ENCODE measurements at places on chromosomes 2 and 18. TPM values are rescaled to one million over a fixed set of nuclear protein-coding genes. Genes with fewer than 3 reads are reported as not detected.

DNA sequence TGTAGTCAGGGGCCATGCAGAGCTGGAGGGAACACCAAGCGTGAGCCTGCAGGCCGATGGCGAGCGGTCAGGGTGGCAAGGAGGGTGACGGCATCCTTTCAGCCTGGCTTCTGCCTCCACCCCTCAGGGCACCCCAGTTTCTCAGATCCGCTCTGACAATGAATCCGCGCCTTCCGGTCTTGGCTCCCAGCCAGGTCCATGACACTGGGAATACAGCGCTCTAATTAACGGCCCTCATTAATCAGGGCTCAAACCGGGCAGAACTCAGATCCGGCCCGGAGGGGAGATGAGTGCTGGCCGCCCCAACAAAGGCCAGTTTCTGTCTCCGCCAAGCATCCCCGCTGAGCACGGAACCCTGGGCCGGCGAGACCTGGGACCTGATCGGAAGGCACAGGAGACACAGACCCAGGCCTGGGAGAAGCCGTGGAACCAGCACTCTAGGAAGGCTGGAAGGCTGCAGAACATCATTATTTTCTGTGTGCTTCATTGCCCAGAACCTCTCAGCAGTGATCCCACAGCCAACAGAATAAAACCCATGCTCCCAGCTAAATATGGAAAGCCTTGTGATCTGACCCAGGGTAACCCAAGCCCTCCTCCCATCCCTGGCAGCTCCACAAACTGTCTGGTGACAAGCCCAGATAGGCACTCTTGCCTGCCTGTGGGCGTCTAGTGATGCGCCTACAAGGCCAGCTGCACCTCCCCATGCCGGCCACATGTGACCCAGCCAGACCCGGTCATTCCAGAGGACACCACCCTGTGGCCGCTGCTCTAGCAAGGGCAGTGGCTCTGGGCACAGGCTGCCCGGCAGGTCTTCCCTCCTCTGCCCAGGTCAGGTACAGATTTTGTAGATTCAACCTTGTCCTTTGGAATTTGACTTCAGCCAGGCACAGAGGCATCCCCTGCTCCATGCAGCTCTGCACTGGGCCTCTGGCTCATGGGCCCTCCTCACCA lies 438.7 kb upstream of the MYT1L start:
- H3K4me3 ChIP-seq = no peak overlapping the region
- no peaks in the 10 kb centered on the region for H3K27me3 ChIP-seq
- H3K36me3 ChIP-seq = no peaks in the 10 kb centered on the region

DNA sequence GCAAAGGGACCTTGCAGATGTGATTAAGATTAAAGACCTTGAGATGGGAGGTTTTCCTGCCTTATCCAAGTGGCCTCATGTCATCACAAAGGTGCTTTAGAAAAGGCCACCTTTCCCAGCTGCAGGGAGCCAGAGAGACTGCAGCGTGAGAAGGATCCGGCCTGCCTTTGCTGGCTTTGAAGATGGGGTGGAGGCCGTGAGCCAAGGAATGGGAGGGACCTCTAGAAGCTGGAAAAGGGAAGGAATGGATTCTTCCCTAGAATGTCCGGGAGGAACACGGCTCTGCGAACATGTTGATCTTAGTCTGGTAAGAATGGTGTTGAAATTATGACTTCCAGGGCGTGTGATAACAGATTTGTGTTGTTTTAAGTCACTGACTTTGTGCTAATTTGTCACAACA lies 39.9 kb upstream of the CREG2 start:
- no peaks in the 10 kb centered on the region for H3K4me1 ChIP-seq
- H3K27ac ChIP-seq = no peak overlapping the region
- no peaks in the 10 kb centered on the region for H3K36me3 ChIP-seq
- H3K27me3 ChIP-seq = no peaks in the 10 kb centered on the region
- no peak overlapping the region for H3K4me3 ChIP-seq
- DNase-seq = no peak

- no peaks in the 10 kb centered on the region for H3K4me1 ChIP-seq
- no peak for DNase-seq
- H3K27me3 ChIP-seq = no peaks in the 10 kb centered on the region
- H3K36me3 ChIP-seq = no peaks in the 10 kb centered on the region
- no peak overlapping the region for H3K4me3 ChIP-seq
Observed at GRCh38 chr2:207155516-207156444, 10.0 kb downstream of the KLF7 start.

DNA sequence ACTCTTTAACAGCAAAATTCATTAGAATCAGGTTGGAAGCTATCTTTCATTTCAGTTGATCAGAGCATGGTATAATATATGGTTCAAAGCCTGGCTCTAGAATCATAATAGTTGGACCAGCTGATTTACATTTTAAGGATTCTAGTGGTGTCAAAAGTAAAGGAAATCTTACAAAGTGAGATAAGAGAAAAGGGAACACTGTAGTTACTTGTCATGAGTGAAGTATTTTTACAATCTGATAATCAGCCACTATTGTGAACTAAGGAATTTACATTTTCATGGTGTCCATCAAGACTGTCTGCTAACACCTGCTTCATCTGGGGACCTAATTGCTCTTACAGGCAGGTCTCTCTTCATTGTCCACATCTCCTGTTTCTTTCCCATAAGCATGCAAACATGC lies 161.1 kb downstream of the SLC39A10 start:
- no peaks in the 10 kb centered on the region for H3K36me3 ChIP-seq
- H3K27me3 ChIP-seq = no peaks in the 10 kb centered on the region
- peak overlapping the region; percentile 59 for H3K27ac ChIP-seq
- peaks cover 13% of the 10 kb centered on the region for H3K4me1 ChIP-seq
- no peak overlapping the region for H3K4me3 ChIP-seq

- H3K27ac ChIP-seq = peak overlapping the region; percentile 88
- DNase-seq = peak; percentile 24
- H3K27me3 ChIP-seq = no peaks in the 10 kb centered on the region
- H3K36me3 ChIP-seq = no peaks in the 10 kb centered on the region
- H3K4me1 ChIP-seq = peaks cover 18% of the 10 kb centered on the region
Observed at GRCh38 chr18:9095297-9096006, 7.0 kb upstream of the NDUFV2 start.

- no peaks in the 10 kb centered on the region for H3K4me1 ChIP-seq
- H3K4me3 ChIP-seq = no peak overlapping the region
- no peak overlapping the region for H3K27ac ChIP-seq
- no peaks in the 10 kb centered on the region for H3K36me3 ChIP-seq
- DNase-seq = no peak
Observed at GRCh38 chr2:115369400-115369799, 927.0 kb downstream of the DPP10 start.

Gene CRYGA
- not detected for total RNA-seq

Gene KCNF1
- total RNA-seq = 0.67 TPM

Gene UGT1A8
- 0.10 TPM for total RNA-seq

Gene UCN
- 2.9 TPM for total RNA-seq

Gene G6PC2
- not detected for total RNA-seq
